ENCODE measurements at places on chromosomes 5 and 9.

GRCh38 chr5:10366310-10367272 is 13.1 kb downstream of the MARCHF6 start:
- DNase-seq = no peak

DNA sequence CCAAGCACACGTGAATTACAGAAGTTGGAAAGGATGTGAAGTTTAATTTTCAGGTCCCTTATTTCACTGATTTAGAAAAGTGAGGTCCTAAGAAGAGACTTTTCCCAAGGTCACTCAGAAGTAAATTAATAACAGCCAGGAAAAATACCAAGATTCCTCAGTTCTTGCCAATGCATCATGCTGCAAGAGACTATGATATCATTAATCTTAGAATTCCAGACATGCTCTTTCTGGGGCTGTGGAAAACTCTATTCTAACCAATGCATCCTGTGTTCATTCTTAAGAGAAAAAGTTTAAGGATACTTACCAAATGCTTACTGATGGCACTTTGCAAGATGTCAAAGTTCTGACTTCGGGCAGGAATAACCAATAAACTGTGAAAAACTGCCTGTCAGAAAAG is 42.8 kb downstream of the TEX10 start:
- no peak for DNase-seq

DNA sequence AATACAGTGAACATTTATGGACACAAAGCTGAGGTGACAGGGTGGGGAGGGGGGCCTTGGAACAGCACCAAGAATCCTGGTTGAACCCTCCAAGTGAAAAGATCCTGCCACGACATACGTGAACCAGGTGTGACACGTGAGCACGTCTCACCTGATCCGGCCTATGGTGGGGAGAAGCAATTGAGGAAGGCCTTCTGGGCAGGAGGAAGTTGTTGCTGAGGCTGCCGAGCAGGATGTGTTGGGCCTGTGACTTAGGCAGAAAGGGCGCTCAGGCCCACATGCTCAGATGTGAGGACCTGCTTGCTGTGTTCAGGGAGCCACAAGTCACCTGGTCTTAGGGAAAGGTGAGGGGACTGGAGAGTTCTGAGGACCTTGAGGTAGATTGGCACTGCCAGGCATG is 2.5 kb upstream of the MAPK9 start:
- DNase-seq = no peak

DNA sequence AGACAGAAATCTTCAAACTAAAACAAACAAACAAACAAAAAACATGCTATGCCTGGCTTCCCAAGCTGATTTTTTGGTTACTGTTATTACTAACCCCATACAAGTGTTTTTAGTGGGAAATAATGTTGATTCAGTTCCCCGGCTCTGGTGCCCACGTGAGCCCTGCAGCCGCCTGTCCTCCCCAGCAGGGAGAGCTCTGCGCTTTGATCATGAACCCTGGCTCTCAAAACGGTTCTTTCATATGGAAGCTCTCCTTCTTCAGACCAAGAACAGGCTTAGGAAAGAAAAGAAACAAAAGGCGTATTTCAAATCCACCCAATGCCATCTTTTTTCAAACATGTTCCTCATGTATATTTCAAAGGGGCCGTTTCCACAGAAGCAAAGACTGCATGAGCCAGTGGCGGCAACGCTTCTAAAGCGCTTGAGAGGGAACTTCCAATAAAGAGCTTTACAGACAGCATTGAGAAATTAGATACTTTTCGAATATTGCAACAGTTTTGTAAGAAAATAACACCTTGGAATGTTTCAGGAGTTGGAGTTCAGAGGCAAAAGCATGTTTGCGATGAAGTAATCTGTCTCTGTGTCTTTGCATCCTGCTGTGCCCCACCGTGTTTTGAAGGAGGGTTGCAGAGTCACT is 74.8 kb downstream of the ICE1 start:
- DNase-seq = no peak

DNA sequence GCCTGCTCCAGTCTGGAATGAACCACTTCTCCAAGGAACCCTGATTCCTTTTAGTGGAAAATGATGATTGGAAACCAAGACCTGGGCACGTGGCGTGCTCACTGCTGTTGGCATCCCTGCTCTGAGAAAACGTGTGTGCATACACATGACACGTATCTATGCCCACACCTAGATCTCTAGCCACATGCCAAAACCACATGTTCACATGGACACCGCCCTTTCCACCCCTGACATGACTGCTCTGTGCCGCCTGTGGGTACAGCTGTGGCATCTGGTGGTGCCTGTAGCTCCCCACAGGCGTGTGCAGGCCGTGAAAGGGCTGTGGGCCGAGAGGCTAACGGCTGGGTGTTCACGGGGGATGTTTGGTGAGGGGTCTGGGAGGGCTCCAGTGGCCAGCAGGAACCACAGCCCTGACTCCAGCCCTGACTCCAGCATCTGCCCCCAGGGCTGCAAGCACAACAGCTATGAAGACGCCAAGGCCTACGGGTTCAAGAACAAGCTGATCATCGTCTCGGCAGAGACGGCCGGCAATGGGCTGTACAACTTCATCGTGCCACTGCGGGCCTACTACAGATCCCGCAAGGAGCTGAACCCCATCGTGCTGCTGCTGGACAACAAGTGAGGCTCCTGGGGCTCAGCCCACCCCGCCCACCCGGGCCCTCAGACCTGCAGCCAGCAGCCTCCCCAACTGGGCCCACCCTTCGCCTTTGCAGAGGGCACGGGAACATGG is 75.1 kb downstream of the KCNT1 start:
- DNase-seq = no peak

- no peak for DNase-seq
Observed at GRCh38 chr5:135048930-135049329, 14.9 kb upstream of the PITX1 start.

- no peak for DNase-seq
Observed at GRCh38 chr9:91810286-91810905, 139.6 kb downstream of the ROR2 start.

DNA sequence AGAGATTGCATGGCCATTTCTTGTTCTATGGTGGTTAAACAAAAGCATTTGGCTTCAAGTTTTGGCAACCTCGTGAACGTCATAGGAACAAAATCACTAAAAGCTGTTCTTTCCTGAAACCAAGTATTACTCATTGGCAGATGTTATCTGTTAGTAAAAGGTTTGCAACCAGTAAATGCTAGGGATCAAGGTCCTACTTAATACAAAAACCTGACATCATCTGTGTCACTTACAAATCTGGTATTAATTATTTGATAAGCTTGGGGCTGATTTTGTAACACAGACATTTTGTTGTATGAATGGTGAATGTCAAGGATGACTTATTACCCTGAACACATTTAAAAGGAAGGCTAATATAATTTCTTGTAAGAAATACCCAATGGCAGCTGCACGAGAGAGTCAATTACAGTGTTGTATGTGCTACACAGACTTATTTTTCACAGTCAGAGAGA is 486.4 kb upstream of the ZNF608 start:
- no peak for DNase-seq

- no peak for DNase-seq
Observed at GRCh38 chr5:154273963-154274827, 83.7 kb downstream of the GALNT10 start.

DNA sequence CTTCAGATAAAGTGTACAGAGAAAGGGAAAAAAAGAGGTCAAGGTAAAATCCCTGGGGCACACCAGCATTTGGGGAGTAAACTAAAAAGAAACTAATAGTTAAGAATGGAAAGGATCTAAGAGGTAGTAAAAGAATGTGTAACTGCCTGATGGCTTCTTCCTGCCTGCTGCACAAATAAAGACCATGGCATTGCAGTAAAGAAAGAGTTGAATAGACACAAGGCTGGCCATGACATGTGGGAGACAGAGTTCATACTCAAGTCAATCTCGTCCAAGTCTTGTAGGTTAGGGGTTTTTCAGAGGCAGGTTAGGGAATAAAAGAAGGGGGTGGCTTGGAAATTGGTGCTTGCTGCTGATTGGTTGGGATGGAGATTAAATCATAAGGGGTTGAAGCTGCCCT is 57.6 kb downstream of the DNAJC21 start:
- DNase-seq = no peak

DNA sequence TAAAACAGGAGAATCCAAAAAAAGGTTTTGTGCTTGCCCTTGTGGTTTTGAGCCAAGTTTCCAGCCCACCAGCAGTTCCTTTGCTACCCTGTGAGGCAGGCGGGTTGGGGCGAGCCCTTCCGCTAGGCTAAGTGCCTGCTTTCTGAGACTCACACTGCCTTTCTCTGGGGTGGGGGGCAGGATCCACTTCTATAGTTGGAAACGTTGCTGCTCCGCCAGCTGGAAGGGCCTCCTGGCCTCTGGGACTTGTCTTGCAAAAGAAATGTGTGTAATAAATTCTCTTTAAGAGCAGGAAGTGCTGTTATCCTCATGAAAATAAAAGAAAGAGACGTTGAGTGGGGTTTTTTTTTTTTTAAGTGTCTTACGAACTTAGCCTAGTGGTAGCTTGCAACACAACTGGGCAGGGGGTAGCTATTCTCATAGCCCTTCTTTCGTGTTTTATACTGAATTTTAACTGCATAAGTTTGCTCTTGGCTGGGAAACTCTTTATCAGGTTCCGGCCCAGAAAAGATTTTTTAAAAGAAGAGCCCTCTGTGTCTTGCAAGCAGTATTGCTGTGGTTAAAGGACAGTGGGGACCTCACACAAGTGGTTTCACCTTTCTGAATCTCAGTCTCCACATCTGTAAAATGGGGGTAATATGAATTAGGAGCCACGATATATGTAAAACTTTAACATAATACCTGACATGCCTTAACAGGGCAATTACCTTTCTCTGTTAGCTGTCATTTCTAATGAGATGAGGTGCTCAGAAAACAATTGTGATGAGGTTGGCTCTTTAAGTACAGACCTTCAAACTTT is 19.8 kb downstream of the JADE2 start:
- no peak for DNase-seq

DNA sequence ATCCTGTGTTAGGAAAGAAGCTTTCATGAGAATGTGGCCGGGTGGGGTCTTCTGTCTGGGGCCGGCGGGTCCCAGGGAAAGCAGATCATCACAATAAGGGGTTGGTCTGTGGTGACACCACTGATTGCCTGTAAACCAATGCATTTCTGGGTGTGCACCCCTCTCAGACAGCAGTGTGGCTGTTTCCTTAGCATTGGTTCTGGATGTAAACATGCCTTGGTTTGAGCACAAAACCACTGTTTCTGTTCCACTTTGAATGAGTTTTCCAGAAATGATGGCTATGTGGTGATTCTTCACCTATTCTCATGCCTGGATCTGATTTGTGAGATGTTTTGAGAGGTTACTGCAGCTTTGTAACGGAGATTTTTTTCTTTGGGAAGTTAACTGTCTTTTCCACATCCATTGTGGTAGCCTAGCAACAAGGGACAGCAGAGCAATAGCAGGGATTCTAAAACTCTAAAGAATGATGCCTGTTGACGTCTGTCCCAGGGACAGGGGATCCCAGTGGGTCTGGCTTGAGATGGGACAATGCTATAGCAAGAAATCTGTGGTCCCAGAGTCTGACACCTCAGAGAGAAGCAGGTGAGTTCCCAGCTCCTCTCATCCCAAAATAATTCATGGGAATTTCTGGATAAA is at the start of gene CCDC192:
CCDC192 (plus strand) TSS at position 466 of the 636 bp plus-strand sequence; CDS start at position 521, 55 bp downstream.
- no peak for DNase-seq

- no peak for DNase-seq
Observed at GRCh38 chr9:80946496-80947170, 742.7 kb downstream of the TLE1 start.

DNA sequence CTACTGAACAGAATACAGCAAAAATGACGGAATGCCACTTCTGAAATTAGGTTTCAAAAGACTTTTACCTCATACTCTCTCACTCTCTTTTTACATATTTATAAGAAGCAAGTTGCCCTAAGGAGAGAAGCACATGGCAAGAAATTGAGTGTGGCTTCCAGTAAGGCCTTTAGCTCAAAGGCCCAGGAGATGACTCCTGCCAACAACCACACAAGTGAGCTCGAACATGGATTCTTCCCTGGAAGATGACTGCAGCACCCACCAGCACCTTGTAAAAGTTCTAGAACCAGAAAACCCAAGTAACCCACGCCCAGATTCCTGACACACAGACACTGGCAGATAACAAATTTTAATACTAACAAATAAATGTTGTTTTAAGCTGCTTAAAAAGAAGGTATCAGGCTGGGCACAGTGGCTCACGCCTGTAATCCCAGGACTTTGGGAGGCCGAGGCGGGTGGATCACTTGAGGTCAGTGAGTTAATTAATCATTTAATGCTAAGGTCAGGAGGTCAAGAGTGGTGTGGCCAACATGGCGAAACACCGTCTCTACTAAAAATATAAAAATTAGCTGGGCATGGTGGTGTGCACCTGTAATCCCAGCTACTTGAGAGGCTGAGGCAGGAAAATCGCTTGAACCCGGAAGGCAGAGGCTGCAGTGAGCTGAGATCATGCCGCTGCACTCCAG is 17.0 kb downstream of the PTBP3 start:
- DNase-seq = no peak

DNA sequence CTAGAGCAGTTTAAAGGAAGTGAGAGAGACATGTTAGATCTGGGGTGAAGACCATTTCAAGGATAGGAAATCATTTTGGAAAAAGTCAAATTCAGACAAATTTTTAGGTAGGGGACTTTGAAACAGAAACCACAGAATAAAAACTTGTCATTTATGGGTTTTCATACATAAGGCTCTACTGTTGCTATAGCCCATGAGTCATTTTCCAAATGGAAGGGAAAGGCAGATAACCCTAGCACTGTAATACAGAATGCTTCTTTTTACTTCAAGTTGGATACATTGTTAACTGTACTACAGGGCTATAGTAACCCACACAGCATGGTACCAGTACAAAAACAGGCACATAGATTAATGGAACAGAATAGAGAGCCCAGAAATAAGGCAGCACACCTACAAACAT is 455.4 kb downstream of the EBF1 start:
- DNase-seq = no peak

DNA sequence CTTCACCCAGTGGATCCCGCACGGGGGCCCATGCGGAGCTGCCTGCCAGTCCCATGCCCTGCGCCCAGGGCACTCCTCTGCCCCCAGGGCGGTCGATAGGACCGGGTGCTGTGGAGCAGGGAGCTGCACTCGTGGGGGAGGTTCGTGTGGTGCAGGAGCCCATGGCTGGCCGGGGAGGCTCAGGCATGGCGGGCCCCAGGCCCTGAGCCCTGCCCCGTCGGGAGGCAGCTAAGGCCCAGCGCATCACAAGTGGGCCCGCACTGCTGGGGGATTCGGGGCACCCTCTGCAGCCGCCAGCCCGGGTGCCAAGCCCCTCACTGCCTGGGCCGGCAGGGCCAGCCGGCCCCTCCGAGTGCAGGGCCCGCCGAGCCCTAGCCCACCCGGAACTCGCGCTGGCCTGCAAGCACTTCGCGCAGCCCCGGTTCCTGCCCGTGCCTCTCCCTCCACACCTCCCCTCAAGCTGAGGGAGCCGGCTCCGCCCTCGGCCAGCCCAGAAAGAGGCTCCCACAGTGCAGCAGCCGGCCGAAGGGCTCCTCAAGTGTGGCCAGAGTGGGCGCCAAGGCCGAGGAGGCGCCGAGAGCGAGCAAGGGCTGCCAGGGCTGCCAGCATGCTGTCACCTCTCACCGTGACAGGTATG is 221.1 kb upstream of the RORB start:
- no peak for DNase-seq

DNA sequence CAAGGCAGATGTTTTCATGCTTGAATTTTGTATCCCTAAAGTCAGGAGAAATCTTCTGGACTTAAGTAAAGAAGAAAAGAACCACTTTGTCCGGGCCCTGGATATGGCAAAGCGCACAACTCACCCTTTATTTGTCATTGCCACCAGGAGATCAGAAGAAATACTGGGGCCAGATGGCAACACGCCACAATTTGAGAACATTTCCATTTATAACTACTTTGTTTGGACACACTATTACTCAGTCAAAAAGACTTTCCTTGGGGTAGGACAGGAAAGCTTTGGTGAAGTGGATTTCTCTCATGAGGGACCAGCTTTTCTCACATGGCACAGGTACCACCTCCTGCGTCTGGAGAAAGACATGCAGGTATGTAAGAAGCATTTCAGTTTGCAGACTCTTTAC is 2.3 kb downstream of the TYRP1 start:
- DNase-seq = no peak
